ENCODE measurements at places on chromosomes 6 and 20.

GRCh38 chr6:142213402-142213801, 66.3 kb downstream of the VTA1 start:
- no peak for DNase-seq

- DNase-seq = no peak
These were observed 36.1 kb upstream of the OPRM1 start for GRCh38 chr6:154002894-154003293.

DNA sequence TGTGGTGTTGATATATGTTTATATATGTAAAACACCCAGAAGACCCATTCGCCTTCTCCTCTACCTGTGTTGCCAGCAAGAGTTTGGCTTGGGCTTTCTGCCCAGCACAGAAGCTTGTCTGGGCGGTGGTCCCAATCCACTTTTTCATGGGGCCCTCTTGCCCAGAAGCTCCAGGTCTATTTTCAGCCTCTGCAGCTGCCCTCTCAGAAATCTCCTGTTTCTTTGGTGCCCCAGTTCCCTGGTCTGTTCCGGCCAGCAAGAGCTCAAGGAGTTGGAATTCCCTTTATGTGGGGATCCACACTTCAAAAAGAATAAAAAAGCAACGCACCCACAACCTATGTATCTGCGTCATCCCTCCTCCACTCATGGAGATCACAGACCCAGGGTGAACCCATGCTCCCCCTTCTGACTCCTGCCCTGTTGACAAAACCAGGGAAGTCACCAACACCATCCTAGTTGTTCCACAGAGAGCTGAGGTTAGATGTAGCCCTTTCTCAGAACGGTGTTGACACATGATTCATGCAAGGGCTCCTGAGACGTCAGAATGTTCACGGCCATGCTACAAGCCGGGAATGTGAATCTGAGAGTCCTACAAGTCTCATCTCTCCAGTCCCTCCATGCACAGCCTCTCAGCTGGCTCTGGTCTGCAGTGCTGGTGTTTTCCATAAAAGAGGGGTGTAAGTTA, 156.8 kb upstream of the RIN2 start:
- no peak for DNase-seq

DNA sequence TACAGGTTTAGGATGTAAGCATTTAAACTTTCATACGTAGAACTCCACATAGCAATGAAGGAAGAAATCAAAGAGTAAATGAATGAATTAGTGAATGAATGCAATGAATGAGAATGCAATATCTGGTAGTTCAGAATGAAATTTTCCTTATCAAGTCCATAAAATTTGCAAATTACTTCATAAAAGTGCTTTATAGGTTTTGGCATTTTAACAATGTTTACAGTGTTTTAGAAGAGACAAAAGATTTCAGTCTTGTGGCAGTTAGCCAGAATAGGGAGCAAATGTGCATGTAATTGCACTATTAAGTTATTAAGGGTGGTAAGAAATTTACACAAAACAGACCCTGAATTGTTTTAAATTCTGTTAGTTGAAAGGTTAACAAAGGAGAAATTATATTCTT, 739.4 kb upstream of the FLRT3 start:
- DNase-seq = no peak

DNA sequence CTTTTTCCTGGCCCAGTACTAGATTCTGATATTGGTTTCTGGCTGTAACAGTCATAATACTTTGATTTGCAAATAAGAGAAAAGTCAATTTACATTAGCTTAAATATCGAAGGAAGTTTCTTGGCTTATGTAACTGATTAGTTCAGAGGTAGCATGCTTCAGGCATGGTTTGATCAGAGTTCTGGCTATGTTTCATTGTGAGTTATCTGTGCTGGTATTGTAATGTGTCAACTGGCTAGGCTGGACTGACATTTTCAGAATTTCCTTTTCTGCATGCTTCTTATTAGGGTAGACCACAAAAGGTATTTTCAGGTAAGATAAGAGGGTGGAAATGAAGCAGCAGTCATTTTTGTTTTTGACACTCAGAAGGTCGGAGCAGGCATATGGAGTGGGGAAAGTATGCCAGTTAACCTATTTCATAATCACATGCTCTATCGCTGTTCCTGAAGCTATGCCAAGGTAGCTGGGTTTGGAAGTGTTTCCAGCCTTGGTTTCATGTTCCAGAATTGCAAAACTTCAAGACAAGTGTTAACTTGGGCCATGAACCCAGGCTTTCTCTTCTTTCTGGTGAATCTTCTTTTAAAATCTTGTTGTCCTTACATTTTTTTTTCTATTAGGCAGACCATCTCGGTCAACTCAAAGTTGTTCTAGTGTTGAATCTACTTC, 244.9 kb downstream of the DHX35 start:
- DNase-seq = no peak

GRCh38 chr6:31464252-31465184, 33.4 kb upstream of the MICB start:
- DNase-seq = no peak

DNA sequence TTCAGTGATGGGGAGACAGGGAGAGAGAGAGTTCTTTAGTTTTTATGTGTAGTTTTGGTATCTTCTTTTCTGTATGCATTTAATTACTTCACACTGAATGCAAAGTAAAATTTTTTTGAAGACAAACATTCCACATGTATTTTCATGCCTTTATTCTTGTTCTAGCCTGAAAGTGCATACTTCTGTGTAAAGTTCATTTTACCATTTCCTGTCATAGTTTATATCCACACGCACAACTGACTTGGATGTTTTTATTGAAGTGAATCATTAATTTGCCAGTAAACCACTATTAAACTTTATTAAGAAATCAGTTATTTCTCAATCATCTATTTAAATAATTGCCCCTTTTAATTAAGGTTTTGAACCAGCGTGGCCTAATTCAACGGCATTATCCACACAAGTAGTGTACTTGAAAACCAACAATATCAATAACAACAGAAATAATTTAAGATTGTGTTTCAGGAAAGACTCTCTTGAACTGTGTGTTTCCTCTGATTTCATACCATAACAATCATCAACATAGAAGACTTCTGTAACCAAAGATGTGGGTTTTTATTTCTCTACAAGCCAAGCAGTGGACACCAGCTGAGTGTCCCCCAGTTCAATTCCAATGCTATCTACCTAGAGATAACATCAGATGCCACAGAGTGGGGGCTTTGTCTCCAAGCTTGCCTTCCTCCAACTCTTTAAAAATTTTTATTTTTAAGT, 512.7 kb upstream of the JAG1 start:
- DNase-seq = no peak

DNA sequence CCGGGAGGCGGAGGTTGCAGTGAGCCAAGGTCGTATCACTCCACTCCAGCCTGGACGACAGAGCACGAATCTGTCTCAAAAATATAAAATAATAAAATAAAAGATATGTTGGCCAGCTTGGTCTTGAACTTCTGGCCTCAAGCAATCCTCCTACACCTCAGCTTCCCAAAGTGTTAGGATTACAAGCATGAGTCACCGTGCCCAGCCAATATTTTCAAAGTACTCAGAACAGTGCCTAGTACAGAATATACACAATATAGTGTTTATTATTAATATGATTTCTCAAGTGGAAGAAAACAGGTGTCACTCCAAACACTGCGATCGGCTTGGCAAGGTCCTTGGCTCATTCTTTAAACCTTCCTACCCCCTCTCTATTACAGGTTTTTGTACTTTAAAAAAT, 3.1 kb downstream of the FAM210B start:
- no peak for DNase-seq

- DNase-seq = no peak
These were observed 291.7 kb downstream of the SLC35F1 start for GRCh38 chr6:118198746-118199145.

DNA sequence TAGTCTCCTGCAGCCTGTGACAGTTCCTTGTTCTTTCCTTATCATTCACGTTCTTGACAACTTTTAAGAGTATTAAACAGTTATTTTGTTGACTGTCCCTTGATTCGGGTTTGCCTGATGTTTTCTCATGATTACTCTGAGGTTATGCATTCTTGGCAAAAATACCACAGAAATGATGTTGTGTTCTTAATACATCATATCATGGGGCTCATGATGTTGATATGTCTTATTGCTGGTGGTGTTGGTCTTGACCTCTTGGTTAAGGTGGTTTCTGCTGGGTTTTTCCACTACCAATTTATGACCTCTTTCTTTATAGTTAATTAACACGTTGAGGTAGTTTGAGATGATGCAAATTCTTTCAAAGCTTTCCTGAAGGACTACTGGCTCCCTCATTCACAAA, 59.1 kb downstream of the ZHX3 start:
- DNase-seq = no peak

GRCh38 chr6:7129784-7130569, 22.2 kb downstream of the RREB1 start:
- no peak for DNase-seq

GRCh38 chr6:38579010-38579628, 60.6 kb downstream of the BTBD9 start:
- DNase-seq = no peak

- DNase-seq = no peak
These were observed 257.7 kb upstream of the STXBP5 start for GRCh38 chr6:146946559-146946958.

DNA sequence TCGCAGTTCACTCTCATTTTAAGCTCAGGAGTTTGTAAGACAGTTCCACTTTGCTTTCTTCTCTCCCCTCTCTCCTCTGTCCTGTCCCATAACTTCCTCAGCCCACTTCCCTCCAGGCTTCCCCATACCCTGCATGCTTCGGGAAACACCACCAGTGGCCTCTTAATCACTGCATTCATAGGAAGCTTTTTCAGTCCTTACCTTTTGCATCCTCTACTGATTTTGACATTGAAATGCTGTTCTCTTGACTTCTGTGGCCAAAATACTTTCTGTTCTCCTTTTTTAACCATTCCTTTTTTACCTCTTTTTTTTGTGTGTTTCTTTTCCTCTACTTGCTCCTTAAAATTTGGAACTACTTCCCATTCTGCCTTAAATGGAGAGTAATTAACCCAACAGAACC, 69.7 kb downstream of the HIVEP1 start:
- no peak for DNase-seq

DNA sequence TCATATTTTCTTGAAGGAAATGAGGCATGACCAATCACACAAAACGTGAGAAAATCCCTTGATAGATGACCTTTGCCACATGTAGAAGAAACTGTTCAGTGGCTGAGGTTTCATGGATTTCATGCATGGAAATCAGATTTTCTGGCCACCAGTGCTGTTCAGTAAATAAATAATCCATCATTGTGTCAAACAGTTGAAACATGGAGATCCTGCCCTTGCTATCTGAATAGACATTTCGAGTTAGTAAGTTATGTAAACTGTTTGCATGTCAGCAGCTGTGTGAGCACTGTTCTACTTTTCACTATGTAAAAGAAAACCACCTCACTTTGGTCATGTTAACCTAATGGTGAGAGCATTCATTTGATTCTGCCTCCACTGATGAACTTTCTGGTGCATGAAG, 793.9 kb upstream of the EPHA7 start:
- DNase-seq = no peak

GRCh38 chr6:6577735-6578134, 10.8 kb upstream of the LY86 start:
- DNase-seq = no peak

GRCh38 chr20:39633689-39634088, 671.5 kb downstream of the DHX35 start:
- no peak for DNase-seq

- DNase-seq = no peak
These were observed 47.6 kb upstream of the SIM1 start for GRCh38 chr6:100512203-100512862.

- no peak for DNase-seq
These were observed 16.1 kb upstream of the SLC17A3 start for GRCh38 chr6:25889877-25890853.

DNA sequence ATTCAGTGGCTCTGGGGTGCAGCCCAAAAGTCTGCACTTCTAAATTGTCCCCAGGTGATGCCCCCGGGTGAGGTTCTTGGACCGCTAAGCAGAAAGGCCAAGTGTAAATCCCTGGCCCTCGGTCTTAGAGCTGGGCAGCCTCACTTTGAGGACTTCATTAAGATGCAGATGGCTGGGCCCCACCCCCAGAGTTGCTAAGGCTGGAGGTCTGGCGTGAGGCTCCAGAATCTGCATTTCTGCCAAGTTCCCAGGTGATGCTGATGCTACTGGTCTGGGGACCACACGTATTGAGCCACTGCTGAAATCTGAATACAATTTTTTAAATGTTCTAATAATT, 735 bp upstream of the SLC23A2 start:
- no peak for DNase-seq

GRCh38 chr6:135922174-135922573, 70.7 kb downstream of the PDE7B start:
- DNase-seq = no peak

DNA sequence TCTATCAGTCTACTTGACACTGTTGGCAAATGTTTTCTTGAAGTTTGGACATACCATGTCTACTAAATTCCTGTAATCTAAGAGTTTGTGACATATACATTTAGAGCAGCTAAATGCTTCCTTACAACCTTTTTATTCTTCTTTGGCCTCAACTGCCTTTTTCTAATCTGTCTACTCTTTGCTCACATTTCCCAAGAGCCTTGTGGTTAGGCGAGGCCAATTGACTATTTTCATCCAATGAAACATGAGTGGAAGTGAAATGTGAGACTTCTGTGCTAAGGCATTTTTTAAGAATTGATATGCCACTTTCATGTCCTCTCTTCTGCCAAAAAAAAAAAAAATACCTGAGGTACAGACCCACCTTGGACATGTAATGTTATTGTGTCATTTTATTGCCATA, 158.2 kb upstream of the MCHR2 start:
- DNase-seq = no peak

- no peak for DNase-seq
These were observed 52.9 kb upstream of the TRAF3IP2 start for GRCh38 chr6:111658462-111659154.

GRCh38 chr6:135182071-135183001, 1.2 kb downstream of the MYB start:
- DNase-seq = no peak

- no peak for DNase-seq
These were observed 67.2 kb upstream of the SMLR1 start for GRCh38 chr6:130760006-130760405.

DNA sequence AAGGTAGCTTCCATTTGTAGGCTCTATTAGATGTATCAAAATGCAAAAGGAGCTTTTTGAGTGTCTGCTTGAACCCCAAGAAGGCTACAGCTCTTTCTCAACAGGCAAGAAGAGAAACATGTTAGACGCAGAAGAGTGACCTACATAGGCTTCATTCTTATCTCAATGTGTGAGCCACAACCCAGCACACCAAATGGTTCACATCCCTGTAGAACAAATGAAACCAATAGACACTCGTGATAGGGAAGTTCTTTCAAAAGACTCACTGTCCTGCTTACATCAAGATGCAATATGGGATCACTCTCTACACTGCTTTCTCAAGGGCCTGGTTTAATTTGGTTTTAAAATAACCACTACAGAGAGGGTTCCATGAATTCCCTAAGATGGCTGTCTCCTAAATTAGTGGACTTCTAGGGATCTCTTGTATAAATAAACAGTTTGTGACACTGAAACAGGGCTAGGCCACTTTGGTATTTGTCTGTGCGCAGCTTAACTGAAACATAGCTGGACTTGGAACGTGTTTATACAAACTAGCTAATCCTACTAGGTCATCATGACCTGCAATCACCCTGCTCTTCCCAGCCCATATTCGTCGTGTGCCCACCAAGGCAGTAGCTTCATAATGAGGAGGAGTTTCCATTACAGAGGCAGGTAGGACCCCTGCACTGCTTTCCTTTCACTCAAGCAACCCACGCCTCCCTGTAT, 225.4 kb upstream of the PREP start:
- DNase-seq = no peak
